ENCODE measurements at places on chromosomes 16 and 17.
A peak's percentile ranks its signal among the peaks of the same experiment; 100 is the strongest.

- no peak for DNase-seq
These were observed 3.4 kb downstream of the NARF start for GRCh38 chr17:82461827-82462524.

DNA sequence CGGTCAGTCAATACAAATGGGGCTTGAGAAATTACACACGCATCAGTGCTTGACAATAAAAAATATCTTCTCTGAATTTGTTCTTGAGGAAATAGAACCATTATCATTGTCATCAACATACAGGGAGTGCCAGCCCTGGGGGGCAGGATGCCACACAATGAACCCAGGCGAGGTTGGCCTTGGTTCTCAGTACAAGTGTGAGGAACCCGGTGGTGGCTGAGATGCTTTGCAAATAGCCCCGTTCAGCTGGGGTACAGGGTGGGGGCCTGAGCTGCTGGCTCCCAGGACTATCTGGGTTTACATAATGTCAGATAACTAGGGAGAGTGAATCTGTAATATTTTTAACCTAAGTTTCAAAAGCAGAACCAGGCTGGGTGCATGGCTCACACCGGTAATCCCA is 112.8 kb upstream of the CDC42EP4 start:
- DNase-seq, result no peak

GRCh38 chr17:41535764-41536481 is 7.8 kb upstream of the KRT19 start:
- peak; percentile 95 for DNase-seq

GRCh38 chr16:23378921-23379320 is 74.1 kb downstream of the COG7 start:
- DNase-seq, result no peak

- no peak for DNase-seq
These were observed 2.2 kb downstream of the GSPT1 start for GRCh38 chr16:11913425-11914079.

DNA sequence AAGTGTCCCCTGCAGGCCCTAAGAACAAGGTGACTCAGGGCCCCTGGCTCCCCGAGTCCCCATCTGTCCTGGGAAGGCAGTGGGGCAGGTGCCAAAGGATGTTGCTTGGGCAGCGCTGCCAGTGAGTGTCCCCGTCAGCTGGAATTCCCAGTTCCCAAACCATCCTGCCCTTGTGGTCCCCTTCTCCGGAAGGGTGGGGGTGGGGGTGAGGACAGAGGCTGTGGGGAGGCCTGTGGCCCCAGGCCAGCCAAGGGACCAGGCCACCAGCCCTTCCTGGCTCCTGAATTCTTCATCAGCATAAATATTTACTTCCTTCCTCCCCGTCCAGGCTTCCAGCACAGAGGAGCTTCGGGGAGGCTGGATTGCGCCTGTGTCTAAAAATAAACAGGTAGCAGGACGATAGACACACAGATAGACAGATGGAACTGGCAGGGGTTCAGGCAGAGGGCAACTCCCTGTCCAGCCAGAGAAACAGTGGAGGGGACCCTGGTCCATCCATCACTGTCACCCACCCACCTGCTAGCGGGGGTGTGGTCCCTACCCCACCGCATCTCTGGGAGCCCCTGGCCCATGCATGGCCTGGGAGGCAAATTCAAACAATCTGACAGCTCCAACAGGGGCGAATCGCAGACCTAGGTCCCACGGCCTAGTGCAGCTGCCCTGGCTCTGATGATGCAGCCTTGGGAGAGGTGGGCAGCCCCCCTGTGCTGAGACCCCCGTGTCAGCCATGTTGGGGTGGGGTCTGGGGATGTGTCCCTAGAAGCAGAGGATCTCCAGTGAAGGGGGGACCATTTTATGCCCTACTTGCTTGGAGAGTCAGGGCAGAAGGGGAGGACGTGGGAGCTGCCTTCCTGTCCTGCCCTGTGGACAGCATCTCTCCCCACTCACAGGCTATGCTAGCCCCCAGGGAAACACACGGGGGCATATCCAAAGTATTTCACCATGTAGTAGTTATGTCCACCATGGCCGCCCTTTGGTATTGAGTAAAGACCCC is 13.2 kb downstream of the GLIS2 start:
- DNase-seq, result no peak

- no peak for DNase-seq
These were observed 8.3 kb upstream of the RBFOX3 start for GRCh38 chr17:79619196-79619595.

- peak; percentile 96 for DNase-seq
These were observed 1.0 kb upstream of the IGF2BP1 start for GRCh38 chr17:48995974-48996721.

- no peak for DNase-seq
These were observed 79.1 kb downstream of the TAOK1 start for GRCh38 chr17:29469276-29469675.

GRCh38 chr17:58564971-58565370 is 50.5 kb upstream of the MTMR4 start:
- DNase-seq, result no peak

DNA sequence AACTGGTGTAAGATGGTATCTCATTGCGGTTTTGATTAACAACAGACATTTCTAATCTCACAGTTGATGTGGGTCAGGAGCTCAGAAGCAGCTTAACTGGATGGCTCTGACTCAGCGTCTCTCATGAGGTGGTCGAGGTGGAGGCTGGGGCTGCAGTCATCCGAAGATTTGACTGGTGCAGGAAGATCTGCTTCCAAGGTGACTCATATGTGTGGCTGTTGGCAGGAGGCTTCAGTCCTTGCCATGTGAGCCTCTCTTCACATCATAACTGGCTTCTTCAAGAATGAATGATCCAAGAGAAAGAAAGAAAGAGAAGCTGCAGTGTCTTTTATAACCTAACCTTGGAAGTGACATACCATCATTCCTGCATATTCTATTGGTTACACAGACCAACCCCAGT is 376.1 kb downstream of the SEC14L1 start:
- peak; percentile 32 for DNase-seq

- DNase-seq, result no peak
These were observed 346.6 kb upstream of the SALL1 start for GRCh38 chr16:51497541-51498211.

- DNase-seq, result no peak
These were observed 156.2 kb downstream of the ABCC12 start for GRCh38 chr16:47999595-47999994.

DNA sequence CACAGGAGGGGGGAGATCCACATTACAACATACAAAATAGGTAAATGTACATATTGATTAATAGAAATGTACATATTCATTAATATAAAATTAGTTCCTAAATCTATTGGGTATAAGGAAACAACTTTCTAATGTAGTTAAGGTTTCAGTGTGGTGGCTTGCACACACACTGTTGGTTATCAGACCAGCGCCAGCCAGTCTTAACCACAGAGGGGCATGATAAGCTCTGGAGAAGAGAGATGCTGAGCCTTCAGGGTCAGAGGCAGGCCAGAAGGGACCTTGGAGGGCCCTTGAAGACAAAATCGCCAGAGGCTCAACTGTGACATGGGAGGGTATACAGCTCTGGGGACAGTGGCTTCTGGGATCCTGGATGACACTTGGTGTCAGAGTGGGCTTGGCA is 10.9 kb upstream of the ZFP90 start:
- no peak for DNase-seq

- no peak for DNase-seq
These were observed 45.8 kb upstream of the SLC38A10 start for GRCh38 chr17:81340607-81341515.

DNA sequence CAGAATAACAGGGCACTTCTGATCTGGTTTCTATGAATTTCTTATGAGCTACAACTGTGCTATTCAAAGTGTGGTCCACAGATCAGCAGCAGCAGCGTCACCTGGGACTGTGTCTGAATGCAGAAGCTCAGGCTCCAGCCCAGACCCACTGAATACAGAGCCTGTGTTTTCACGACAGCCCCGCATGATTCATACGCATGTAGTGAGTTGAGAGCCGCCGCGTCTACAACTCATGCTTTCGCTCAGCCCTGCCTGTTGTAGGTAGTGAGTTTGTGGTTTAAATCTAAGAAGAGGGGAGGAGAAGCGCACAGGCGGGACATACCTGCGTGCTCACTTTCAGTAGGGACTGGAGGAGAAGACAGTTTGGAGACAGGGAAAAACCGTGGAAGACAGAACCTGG is 28.5 kb upstream of the ELAC2 start:
- DNase-seq, result no peak

- no peak for DNase-seq
These were observed 54.5 kb downstream of the TUBD1 start for GRCh38 chr17:59838052-59838916.

DNA sequence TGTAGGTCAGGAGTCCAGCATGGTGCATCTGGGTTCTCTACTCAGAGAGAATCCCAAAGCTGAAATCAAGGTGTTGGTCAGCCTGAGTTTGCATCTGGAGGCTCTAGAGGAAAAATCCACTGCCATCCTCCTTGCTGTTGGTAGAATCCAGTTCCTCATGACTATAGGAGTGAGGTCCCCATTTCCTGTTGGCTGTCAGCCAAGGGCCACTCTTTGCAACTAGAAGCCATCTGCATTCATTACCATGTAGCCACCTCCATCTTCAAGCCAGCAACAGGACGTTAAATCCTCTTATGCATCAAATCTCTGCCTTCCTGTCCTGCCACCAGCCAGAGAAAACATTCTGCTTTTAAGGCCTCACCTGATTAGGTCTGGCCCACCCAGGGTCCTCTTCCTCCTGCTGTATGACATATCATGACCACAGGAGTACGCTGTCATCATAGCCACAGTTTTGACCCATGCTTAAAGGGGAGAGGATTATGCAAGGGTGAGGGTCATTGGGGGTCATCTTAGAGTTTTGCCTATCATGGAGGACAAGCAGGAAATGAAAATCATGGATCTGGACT is 40.5 kb downstream of the DNAH9 start:
- no peak for DNase-seq

DNA sequence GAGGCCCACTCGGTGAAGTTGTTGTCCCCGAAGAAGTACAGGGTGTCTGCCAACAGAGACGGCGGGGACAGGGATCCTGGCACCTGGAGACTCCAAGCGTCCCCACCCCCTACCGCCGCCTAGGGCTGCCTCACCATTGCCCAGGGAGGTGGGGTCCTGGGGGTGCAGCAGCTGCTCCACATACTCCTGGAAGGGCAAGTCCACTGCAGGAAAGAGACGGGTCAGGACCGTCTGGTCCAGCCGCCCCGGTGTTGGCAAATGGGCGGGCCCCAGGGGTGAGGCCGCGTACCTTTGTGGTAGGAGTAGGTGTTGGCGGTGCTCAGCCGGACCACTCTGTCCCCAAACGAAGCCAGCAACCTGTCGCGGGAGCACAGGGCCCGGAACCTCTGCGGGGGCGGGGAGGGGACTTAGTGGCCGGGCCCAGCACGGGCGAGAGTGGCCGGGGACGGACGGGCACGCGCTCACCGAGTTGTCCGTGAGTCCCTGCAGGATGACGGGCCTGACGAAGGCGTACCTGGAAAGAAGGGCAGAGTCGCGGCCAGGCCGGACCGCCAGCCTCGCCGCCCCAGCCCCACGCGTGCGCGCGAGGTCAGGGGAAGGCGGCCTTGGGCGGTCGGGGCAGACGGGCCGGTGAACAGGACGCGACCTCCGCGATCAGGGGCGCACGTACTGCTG is 601 bp downstream of the JMJD8 start:
- DNase-seq, result no peak

DNA sequence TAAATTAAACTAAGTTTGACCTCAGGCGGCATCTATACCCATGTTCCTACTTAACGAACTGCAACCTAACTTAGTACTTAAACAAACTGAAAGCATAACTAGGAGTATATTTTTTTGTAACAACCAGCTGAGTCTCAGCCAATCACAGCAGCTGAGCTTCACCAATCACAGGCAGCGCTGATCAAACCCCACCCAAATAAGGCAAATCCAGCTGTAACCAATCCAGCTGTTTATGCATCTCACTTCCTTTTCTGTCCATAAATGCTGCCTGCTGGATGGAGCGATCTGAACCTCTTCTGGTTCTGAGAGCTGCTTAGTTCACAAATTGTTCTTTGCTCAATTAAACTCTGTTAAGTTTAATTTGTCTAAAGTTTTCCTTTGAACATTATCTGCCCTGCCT is 131.3 kb downstream of the PMP22 start:
- no peak for DNase-seq

DNA sequence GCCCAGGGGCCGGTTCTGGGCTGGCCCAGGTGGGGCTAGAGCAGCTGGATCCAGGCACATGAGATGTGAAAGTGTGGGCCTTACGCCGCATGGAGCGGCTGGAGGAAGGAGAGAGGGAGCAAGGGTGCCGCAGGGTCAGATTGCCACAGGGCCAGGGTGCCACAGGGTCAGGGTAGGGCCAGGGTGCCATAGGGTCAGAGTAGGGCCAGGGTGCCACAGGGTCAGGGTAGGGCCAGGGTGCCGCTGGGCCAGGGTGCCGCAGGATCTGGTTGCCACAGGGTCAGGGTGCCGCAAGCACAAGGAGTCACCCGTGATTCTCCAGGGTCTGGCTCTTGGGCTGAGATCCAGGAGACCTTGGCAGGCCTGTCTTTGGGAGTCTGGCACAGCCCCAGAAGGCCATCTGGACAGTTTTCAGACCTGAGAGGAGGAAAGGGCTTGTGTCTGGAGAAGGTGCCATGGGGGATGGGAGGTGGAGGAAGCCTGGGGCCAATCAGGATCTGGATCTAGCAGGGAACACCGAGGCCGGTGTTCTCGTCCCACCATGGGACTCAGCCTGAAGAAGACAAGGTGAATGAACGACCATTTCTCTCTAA is 13.1 kb upstream of the LASP1NB start:
- no peak for DNase-seq

- peak; percentile 39 for DNase-seq
These were observed 115.3 kb downstream of the SLC39A11 start for GRCh38 chr17:72976971-72977770.

DNA sequence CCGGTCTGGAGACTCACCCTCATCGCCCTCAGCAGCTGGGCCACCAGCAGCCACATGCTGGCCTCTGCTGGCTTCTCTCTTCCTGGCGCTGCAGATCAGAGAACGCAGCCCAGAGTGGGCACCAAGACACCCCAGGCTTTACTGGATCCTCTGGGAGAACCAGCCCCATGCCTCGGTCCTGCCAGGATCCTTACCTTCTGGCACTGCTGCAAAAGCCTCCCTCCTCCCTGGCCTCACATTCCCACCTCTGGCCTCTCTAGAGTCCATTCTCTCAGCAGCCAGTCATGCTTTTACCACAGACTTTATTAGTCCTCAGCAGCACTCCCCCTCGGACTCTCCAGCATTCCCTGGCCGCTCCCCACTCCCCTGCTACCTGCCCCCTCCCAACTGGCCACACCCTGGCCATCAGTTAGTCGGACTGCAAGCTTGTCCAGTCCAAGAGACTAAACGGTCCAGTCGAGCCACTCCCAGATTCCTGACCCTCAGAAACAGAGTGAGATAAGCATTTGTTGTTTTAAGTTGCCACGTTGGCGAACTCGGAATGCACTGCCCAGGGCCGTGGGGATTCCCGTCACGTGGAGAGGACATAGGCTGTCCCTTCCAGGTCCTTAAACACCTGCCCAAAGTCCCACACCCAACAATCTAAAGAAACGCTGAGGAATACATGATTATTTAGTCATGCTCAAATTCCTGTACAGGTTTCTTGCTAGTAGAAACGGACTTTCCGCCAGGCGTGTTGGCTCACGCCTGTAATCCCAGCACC is 5.9 kb upstream of the SPG7 start:
- DNase-seq, result peak; percentile 84

GRCh38 chr17:17742133-17742621 is 60.9 kb downstream of the RAI1 start:
- no peak for DNase-seq

GRCh38 chr17:44628243-44629188 is 27.8 kb upstream of the MEIOC start:
- DNase-seq, result peak; percentile 95

- no peak for DNase-seq
These were observed 8.4 kb upstream of the HASPIN start for GRCh38 chr17:3715296-3715695.
